Motor neuron (in vitro differentiated cells): ENCODE measurements at places on chromosomes 1 and 21. TPM values are rescaled to one million over a fixed set of nuclear protein-coding genes. Genes with fewer than 3 reads are reported as not detected.

GRCh38 chr1:170735366-170736263 lies 71.7 kb downstream of the PRRX1 start:
- no peak for ATAC-seq

DNA sequence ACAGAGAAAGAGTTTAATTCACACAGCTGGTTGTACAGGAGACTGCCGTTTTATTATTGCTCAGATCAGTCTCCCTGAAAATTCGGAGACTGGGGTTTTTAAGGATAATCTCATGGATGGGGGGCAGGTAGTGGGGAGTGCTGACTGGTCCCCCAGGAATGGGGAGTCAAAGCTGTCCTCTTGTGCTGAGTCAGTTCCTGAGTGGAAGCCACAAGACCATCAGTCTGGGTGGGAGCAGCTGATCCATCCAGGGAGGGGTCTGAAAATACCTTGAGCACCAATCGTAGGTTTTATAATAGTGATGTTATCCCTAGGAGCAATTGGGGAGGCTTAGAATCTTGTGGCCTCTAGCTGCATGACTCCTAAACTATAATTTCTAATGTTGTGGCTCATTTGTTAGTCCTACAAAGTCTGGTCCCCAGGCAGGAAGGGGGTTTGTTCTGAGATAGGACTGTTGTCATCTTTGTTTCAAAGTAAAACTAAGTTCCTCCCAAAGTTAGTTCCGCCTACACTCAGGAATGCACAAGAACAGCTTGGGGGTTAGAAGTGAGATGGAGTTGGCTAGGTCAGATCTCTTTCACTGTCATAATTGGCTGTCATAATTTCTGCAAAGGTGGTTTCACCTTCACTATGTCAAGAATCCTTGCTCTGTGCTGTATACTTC lies 50.3 kb downstream of the TRAF5 start:
- ATAC-seq, result no peak

DNA sequence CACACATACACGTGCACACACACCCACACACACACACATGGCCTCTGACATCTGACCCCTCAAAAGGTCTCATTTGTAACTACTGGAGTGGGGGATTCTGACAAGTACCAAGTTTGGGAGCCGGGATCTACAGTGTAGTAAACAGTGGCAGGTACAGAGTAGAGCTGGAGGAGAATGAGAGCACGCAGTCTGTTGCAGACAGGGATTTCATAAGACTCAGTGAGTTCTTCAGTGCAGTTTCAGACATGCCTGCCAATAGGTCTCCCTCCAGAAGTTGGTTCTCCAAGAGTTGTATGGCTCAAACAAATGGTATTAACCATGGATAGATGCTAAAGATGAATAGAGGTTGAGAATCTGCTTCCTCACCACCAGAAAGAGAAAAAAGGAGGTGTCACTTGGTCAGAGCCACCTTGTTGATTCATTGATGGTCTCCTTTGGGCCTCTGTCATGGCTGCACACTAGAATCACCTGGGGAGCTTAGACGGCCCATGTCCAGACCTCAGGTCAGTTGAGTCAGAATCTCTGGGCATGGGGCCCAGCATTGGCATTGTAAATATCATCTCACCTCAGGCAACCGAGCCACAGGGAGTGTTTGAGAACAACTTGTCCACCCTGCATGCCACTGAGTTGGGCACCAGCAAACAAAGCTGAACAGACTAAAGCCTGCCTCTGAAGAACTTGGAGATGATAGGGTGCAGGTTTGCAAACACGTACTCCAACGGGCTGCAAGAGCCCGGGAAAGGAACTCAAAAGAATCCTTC lies 122.1 kb downstream of the EDEM3 start:
- no peak for ATAC-seq

GRCh38 chr1:44743211-44743610 lies 3.6 kb downstream of the KIF2C start:
- no peak for ATAC-seq

GRCh38 chr1:2442661-2443060 lies 30.3 kb upstream of the PEX10 start:
- ATAC-seq, result no peak

DNA sequence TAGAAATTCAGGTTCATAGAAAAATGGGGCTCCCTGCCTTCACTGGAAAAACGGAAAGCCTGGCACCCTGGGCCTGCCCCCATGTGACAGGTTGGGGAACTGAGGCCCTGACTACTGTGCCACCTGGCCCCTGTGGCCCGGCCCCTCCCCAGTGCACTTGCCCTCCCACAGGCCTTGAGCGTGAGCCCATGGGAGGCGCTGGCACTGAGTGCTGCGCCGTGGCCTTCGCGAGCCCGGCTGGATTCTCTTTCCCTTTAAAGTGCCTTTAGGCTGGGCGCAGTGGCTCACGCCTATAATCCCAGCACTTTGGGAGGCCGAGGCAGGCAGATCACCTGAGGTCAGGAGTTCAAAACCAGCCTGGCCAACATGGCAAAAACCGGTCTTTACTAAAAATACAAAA lies 45.7 kb downstream of the SLC37A1 start:
- ATAC-seq, result no peak

GRCh38 chr1:109864930-109865612 lies 45.6 kb upstream of the CSF1 start:
- no peak for ATAC-seq

DNA sequence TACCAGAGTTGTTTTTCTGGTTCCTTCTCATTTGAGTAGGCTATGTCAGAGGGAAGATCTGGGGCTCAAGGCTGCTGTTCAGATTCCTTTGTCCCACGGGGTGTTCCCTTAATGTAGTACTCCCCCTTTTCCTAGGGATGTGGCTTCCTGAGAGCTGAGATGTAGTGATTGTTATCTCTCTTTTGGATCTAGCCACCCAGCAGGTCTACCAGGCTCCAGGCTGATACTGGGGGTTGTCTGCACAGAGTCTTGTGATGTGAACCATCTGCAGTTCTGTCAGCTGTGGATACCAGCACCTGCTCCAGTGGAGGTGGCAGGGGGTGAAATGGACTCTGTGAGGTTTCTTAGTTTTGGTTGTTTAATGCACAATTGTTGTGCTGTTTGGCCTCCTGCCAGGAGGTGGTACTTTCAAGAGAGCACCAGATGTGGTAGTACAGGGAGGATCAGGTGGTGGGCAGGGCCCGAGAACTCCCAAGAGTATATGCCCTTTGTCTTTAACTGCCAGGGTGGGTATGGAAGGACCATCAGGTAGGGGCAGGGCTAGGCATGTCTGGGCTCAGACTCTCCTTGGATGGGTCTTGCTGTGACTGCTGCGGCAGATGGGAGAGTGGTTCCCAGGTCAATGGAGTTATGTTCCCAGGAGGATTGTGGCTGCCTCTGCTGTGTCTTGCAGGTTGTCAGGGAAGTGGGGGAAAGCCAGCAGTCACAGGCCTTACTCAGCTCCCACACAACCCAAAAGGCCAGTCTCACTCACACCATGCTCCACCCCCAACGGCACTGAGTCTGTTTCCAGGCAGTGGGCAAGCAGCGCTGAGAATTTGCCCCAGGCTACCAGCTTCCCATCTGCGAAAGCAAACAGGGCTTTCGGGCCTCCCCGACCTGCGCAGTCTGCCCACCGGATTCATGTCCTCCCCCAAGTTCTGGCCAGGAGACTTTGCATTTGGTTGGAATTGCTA lies 64.2 kb downstream of the SERINC2 start:
- no peak for ATAC-seq

The FTCD gene
- not detected in 2 replicates for total RNA-seq

The PEF1 gene
- 79.6 and 87.2 TPM in 2 replicates for total RNA-seq

The TEX38 gene
- total RNA-seq, result 0.87 and 1.0 TPM in 2 replicates

- ATAC-seq, result no peak
Measured at GRCh38 chr1:150772326-150772725, 6.7 kb upstream of the CTSS start.

The SCCPDH gene
- 59.0 and 60.3 TPM in 2 replicates for total RNA-seq

DNA sequence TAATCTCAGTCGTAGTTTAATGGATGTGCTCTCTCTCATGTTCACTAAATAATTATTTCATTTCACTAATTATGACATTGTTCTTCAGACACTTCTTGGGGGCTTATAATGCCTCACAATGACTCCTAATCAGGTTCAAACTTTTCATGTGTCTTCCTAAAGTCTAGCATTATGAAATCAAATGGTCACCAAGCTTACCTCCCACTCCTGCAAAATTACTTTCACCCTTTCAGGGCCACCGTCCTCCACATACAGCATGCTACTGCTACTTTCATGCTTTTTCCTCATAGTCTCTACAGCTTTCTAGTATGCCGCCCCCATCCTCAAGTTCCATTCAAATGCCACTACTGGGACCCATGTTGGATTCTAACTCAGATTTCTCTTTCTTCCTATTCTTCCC lies 59.8 kb upstream of the C1orf53 start:
- ATAC-seq, result no peak

The C1orf185 gene
- not detected in 2 replicates for total RNA-seq

- peak; percentile 91 for ATAC-seq
Measured at GRCh38 chr1:155983191-155984024, 5.1 kb upstream of the ARHGEF2 start.

- no peak for ATAC-seq
Measured at GRCh38 chr1:172949096-172949495, 101.6 kb downstream of the TNFSF18 start.

The TMCC2 gene
- total RNA-seq, result 2.3 and 2.9 TPM in 2 replicates

The EPHB2 gene
- total RNA-seq, result 0.71 and 0.86 TPM in 2 replicates

The SORT1 gene
- total RNA-seq, result 43.1 and 46.5 TPM in 2 replicates

GRCh38 chr1:35706846-35707600 lies 11.7 kb downstream of the C1orf216 start:
- no peak for ATAC-seq

The OSBPL9 gene
- total RNA-seq, result 116 and 139 TPM in 2 replicates

- peak; percentile 20 for ATAC-seq
Measured at GRCh38 chr21:45098867-45099266, 24.5 kb downstream of the ADARB1 start.

The RAB7B gene
- total RNA-seq, result 1.00 and 1.7 TPM in 2 replicates

- ATAC-seq, result no peak
Measured at GRCh38 chr1:31671561-31672201, 27.0 kb upstream of the PEF1 start.

DNA sequence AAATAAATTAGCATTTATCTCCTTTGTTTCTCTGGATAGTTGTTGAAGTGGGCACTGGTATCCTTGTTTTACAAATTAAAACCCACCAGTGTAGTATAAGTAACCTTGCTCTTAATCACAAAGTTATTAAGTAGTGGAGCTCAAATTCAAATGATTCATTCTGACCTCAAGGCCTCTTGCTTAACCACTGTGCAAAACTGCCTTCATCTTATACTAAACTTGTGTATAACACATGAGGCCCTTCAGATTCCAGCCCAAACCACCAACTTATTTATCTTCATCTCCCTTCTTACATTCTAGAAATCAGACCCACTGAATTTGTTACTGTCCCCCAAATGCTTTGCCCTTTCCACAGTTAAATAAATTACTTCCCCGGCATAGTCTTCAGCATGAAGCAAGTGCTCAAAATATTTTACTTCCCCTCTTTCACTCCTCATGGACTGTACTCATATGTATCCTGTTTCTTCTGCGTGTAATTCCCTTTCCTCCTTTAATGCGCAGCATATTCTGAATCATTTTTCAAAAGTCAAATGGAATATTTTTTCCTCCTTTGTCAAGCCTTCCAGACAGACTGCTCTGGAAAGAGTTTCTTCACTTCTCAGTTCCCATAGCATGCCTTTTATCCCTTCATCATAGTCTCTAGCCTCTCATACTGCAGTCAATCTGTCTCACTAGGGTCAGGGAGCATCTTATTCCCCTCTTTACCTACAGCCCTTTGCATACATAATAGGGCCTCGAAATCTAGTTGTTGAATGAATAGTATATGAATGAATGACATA lies 19.0 kb upstream of the DNASE2B start:
- ATAC-seq, result peak; percentile 26

The SDC3 gene
- total RNA-seq, result 89.4 and 94.1 TPM in 2 replicates

- peak; percentile 64 for ATAC-seq
Measured at GRCh38 chr1:109214695-109215623, 1.2 kb downstream of the SARS1 start.

GRCh38 chr1:194155962-194156361 lies 969.5 kb upstream of the B3GALT2 start:
- ATAC-seq, result no peak

GRCh38 chr1:231442735-231443134 lies 20.6 kb upstream of the EGLN1 start:
- ATAC-seq, result peak; percentile 100

DNA sequence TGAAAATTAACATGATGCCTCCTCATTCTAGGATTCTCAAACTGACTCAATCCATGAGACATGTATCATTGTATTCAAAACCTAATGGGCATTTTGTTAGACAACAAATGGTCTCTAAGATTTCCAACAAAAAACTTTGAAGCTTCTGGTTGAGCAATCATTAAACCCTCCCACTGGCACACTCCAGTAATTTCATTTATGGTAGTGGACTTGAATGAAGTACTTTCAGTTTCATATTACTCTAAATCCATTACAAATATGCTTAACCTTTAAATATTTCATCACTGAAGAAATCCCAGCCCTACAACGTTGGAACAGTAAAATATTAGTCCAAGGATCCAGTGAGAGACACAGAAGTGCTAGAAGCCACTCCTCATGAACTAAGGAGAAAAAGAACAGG lies 43.5 kb downstream of the GBP6 start:
- ATAC-seq, result no peak

DNA sequence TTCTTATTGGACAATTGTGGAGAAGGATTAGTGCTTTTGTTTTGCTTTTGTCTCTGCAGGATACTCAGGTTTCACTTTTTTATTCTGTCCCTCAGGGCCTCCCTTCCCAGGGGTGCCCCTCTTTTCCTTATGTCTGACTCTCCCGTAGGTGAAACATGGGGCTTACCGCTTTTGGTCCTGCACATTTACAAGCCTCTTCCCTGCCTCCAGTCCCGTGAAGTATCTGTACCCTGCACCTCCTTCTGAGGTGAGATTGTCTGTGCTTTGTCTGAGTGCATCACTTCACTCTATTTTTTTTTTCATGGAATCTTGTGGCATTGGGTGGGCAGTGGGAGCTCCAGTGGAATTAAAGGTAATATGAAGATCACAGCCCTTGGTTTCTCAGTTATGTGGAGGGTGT lies 758.1 kb upstream of the TPTE start:
- no peak for ATAC-seq

The NBPF14 gene
- total RNA-seq, result 4.6 and 5.2 TPM in 2 replicates

The HSF2BP gene
- 1.0 and 1.3 TPM in 2 replicates for total RNA-seq

DNA sequence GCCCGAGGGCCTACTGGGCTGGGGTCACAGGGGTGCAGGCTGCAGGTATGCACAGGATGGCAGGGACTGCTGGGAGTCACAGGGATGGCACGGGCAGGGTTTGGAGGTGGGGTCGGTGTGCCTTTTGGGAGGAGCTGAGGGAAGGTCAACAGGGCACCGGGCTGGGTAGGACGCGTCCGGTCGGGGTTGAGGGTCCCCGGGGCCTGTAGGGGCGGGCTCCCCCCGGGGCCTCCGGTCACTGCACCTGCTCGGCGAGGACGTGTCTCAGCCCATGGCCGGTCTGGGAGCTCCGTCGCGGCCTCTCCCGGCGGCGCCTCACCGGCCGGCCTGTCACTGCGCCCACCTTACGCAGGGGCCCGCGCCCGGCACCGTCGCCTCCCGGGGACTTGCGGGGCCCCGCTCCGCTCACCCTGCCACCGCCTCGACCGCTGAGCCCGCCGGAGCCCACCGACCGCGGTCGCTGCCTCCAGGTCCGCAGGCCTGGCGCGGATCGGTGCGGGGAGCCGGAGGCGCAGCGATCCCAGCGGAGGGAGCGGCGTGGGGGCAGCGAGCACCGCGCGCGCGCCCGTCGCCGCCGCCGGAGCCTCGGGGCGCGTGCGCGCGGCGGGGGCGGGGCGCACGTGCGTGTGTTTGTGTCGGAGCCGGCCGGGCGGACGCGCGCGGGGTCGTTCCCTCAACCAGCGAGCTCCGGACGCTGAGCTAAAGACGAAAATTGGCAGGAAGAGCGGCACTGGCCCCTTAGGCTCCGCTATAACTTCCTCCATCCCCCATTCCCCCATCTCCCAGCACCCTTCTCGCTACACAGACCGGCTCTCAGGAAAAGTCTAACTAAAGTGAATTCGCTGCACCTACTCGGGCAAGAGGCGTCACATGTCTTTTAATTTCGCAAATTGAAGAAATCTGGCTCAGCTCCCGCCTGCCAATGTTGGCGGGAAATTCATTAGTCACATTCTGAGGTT lies at the start of gene AMIGO1:
Gene AMIGO1 (minus strand): TSS at position 552 of the 959 bp plus-strand sequence. CDS start 815 bp downstream, outside the sequence.
- peak; percentile 85 for ATAC-seq
